ENCODE measurements at places on chromosomes 11 and 22.

DNA sequence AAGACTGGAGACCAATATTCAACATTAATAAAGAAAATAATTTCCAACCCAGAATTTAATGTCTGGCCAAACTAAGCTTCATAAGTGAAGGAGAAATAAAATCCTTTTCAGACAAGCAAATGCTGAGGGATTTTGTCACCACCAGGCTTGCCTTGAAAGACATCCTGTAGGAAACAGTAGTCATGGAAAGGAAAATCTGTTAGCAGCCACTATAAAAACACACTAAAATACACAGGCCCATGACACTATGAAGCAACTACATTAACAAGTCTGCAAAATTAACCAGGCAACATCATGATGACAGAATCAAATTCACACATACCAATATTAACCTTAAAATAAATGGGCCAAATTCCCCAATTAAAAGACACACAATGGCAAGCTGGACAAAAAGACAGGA is 2.4 kb upstream of the CASP4 start:
- no peak for DNase-seq

- DNase-seq: no peak
These were observed 451.2 kb downstream of the MN1 start for GRCh38 chr22:27350306-27350705.

DNA sequence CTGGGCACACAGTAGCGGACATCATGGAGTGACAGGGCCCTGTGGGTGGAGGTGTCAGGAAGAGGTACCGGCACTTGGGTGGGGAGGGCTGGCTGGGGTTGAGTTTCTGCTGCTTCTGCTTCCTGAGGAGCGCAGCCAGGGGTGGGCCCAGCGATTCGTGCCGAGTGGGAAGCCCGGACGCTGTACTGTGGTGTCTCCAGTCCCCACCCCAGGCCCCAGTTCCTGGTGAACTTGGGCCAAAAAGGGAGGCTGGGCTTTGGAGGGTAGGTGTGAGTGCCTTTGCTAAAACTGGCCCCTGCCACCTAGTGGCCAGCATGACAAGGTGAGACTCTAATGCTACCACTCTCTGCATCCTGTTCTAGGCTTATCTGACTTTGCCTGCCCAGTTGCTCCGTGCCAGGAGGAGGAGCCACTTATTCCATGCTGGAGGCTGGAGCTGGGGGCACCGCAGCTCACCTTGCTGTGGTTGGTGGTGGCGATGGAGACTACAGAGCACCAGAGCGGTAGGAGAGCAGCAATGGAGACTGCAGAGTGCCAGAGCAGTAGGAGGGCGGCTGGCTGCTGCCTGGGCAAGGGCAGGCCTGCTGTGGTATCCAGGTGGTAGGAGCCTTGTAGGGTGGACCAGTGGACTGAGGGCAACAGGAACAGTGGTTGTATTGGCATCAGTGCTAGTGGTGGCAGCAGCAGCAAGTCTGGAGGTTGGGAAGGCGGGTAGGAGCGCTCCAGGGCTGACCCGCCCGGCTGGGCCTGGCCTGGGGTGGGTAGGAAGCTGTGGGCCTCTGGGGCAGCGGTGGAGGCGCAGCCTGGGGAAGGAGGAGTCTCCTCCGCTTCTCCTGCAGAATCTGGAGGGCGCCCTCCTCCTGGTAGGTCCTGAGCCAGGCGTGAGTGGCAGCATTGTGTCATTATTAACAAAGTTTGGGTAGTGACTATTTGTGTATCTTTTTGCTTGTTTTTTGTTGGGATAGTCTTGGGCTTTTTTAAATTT is 2.2 kb upstream of the RFPL2 start:
- DNase-seq: no peak

DNA sequence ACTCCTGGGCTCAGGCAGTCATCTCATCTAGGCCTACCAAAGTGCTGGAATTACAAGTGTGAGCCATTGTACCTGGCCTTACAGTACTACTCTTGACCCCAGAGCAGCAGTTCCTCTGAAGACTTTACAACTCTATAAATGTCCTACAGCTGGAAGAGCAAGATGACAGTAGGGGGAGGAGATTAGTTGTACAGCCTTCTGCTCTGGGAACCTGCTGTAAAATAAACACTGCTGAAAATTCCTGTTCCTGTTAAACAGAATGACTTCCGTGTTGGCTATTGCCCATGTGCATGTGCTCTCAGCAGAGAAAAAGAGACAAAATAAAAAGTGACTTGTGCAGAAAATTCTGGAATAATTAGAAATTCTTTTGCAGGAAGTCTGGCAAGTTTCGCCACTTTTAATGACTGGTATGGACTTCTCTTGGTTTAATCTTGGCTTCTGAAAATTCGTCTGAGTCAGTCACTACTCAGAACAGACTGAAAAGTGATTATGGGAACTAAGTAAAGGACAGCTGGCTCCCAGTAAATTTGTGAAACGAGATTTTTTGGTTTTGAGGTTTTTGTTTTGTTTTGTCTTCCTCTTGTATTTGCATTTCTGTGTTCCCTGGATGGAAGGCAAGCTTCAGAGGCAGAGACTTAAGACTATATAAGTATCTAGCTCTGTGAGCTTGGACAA is 955.7 kb downstream of the DLG2 start:
- no peak for DNase-seq

DNA sequence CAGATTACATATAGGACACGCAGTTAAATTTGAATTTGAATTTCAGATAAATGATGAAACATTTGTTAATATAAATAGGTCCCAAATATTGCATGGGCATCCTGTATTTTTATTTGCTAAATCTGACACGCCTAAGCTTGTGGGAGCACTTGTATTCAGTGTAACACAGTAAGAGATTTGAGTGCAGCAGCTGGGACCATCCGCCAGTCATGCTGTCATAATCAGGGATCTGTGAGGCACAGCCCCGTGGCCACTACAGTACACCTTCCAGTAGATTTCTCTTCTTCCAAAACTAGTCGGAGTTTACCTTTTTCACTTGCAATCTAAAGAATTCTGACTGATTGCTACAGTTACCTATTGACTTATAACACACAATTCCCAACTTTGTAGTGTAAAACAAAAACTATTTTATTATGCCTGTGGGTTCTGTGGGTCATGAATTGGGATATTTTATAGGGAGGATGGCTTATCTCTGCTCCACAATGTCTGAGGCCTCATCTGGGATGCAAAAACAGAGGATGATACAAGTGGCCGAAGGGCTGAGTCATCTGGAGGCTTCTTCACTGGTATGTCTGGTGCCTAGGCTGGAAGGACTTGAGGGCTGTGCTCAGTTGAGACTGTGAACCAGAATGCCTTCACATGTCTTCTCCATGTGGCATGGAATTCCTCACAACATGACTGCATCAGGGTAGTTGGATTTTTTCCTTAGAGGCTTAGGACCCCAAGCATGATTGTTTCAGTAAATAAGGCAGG is 74.1 kb downstream of the PRSS23 start:
- DNase-seq: no peak

GRCh38 chr11:57900320-57900719 is 123.4 kb upstream of the OR9Q1 start:
- no peak for DNase-seq

- no peak for DNase-seq
These were observed 434.7 kb downstream of the TBC1D22A start for GRCh38 chr22:47196881-47197772.

GRCh38 chr22:46866591-46866990 is 104.1 kb downstream of the TBC1D22A start:
- no peak for DNase-seq

DNA sequence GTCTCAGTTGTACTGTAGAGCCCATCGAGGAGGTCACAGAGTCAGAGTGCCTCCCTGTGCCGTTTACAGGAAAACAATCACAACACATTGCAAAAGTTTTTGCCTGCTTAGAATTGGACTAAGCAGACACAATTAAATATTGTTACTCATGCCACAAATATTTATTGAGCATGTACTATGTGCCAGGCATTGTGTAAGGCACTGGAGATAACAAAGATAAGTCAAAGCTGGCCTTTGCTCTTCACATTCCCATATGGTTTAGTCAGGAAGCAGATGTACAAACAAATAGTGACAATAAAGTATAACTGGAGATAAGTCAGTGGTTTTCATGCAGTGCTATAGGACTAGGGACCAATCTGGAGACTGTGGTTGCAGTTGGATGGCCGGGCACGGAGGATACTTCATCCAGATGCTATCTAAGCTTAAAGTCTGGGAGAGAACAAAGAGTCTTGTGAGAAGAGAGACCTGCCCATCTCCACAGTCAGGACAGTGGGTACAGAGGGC is 550.7 kb downstream of the INSC start:
- DNase-seq: no peak

DNA sequence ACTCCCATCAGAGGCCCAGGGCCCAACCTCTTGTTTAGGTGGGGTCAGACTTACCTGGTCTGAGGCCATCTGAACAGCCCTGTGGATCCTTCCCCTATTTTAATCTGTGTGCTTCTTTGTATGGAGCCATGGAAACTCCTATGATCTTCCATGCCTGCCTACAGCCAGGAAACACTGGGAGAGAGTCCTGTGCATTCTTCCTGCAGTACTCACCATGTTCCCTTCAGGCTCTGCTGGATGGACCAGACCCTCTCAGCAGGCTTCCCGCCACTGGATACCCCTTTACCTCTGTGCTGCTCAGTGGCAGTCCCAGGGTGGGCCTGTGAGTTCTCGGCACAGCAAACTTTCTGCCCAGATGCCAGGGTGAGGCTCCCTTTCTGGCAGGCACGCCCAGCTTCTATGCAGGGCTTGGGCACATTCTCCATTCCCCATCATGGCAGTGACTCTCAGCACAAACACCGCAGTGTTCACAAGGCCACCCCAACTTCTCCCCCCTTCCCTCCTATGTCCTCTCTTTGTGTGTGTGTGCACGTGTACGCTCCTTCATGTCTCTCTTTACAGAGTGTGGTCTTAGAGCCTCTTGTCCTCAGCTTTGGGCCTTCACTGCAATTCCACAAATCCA is 34.8 kb downstream of the NEU3 start:
- DNase-seq: no peak

DNA sequence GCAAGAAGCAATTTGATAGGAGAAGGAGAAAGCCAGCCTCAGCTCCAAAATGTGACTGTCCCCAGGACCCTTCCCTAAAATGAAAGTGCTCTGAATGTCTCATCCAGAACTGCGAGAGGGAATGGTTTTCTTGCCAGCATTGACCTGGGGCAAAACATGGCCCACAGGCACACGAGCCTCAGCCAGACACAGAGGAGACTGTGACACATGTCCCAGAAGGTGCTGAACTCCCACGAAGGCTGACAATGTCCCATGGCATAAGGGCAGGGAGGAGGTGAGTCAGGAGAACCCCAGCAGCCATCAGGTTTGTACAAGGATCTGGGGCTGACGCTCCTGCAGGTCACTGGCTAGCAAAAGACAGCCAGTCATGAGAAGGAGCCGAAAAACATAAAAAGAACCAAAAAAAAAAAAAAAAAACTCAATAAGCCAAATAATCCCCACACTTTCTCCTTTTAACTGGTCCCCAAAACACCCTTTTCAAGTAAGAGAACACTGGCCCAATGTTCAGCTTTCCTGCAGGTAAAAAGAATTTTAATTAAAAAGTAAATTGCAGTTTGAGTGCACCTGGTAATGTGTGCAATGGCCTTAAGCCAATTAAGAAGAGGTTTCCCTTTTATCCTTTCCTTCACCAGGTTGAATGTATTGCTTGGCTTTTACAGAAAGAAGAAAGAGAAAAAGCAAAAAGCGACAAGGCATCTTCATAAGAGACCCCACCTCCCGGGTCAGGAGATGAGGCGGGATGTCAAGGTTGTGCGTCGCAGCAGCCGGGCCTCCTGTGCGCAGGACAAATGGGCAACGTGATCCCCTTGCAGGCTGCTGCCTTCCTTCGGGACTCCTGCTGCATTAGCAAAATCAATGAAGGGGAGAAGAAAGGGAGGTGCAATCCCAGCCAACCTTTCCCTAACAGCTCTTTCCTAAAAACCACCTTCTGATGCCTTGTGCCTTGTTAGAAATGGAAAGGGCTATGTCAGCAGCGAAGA is 43.6 kb downstream of the GALNT18 start:
- no peak for DNase-seq

DNA sequence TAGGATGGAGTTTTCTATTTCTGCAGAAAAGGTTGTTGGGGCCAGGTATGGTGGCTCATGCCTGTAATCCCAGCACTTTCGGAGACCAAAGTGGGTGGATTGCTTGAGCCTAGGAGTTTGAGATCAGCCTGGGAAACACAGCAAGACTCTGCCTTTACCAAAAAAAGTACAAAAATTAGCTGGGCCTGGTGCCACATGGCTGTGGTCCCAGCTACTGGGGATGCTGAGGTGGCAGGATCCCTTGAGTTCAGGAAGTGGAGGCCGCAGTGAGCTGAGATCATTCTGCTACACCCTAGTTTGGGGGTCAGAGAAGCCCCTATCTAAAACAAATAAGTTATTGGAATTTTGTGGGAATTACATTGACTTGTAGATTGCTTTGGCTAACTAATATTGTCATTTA is 71.7 kb downstream of the FDX1 start:
- DNase-seq: no peak
